ENCODE measurements at places on chromosomes 12 and 14.

DNA sequence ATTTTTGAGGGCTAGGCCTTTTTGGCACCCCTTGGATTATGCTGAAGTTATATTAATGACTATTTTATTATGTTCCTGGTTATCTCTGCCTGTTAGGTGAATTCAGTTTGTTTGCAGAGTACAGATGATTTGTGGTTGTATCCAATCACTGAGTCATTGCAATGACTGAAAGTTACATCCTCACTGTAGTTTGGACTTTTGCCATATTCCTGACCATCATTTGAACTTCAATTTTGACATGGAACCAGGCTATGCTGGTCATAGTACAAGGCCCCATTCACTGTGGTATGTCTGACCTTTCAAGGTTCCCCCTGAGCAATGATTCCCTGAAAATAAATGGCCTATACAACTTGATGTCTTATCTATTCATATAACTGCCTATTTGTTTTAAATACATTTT, 621.0 kb downstream of the CCER1 start:
- no peak for DNase-seq

GRCh38 chr12:26119391-26119989, 5.3 kb downstream of the BHLHE41 start:
- DNase-seq: no peak

GRCh38 chr12:63822352-63822751, 22.1 kb upstream of the SRGAP1 start:
- no peak for DNase-seq

- no peak for DNase-seq
Measured at GRCh38 chr12:28578833-28579252, 388.6 kb downstream of the CCDC91 start.

DNA sequence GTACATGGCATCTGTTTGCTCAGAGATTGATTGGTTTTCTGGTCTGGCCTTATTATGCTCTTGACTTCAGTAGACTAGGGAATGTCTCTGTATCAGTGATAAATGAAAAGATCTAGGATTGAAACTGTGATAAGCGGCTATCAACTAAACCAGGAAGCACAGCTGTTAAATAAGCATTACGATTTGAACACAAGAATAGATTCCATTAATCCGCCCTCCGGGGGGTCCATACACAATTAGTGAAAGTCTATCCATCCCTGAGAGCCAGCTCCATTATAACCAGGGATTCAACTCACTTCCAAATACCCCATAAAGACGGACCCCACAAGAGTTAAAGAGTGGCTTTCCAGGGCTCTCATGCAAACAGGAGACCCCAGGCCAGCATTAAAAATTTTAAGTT, 279.0 kb downstream of the GRIN2B start:
- no peak for DNase-seq

DNA sequence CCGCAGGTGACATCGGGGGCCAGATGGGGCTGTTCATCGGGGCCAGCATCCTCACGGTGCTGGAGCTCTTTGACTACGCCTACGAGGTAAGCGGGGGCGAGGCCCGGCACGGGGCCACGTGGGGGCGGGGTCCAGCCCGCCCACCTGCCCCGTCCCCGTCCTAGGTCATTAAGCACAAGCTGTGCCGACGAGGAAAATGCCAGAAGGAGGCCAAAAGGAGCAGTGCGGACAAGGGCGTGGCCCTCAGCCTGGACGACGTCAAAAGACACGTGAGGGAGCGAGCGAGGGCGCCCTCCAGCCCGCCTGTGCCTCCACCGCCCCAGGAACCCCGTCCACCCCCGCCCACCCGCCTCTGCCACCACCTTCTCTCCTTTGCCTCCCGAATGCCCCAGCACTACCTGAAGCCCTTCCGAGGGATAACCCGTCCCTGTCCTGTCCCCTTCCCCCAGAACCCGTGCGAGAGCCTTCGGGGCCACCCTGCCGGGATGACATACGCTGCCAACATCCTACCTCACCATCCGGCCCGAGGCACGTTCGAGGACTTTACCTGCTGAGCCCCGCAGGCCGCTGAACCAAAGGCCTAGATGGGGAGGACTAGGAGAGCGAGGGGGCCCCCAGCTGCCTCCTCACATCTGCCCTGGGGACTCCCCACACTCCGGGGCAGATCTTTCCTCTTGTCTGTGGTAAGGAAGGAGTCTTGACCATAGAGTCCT, 3.9 kb upstream of the SMARCD1 start:
- no peak for DNase-seq

DNA sequence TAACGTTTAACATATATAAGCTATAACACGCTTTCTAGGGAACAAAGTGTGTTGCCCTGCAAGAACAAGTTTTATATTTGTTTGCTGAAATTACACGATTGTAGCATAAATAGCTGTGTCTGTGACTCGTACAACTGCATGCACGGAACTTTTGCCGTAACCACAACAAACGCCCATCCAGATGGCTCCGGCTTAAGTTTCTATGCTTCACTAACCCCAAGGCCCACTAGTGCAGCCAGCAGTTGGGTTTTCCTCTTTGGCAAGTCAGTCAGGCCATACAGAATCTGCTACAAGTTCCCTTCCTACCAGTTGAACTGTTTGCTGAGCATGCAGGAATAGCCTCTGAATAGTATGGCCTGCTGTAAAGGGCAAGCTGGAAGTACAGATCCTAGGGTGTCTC, 12.1 kb downstream of the CSRP2 start:
- DNase-seq: no peak

GRCh38 chr12:64836856-64837255, 12.4 kb downstream of the TBC1D30 start:
- no peak for DNase-seq

DNA sequence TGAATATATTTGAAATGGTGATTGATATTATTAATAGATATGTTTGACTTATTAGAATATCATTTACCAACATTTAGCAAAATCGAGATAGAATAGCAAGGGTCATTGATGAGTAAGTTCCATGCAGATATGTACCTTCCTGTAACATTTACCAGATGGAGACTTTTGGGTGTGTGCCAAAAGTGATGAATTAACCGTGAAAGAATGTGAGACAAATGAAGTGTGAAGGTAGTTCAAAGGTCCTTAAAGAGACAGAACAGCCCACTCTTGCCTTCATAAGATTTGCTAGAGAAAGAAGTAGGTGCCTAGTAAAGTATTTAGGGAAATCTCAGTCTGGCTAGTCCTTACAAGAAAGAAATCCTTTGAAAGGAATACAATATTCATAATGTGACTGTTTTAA, 45.5 kb downstream of the FGD4 start:
- no peak for DNase-seq

DNA sequence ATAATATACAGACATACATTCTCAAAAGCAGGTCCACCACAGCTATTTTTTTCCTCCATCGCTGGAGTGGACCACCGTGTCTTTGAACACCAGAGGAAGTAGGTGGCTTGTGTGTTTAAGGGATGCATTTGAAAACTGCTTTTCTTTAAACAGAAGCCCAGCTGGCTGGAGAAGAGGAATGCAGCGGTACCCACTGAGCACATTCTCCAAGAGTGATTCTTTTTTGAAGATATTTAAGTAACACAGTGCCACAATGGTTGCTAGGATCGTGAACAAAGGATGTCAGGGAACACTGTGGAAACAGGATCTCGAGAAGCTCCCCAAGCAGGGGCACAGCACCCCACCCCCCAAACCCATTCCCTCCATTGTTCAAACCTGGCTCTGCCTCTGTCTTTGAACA, 286.6 kb upstream of the PWP1 start:
- no peak for DNase-seq

- no peak for DNase-seq
Measured at GRCh38 chr12:108983227-108983626, 37.6 kb downstream of the SVOP start.

DNA sequence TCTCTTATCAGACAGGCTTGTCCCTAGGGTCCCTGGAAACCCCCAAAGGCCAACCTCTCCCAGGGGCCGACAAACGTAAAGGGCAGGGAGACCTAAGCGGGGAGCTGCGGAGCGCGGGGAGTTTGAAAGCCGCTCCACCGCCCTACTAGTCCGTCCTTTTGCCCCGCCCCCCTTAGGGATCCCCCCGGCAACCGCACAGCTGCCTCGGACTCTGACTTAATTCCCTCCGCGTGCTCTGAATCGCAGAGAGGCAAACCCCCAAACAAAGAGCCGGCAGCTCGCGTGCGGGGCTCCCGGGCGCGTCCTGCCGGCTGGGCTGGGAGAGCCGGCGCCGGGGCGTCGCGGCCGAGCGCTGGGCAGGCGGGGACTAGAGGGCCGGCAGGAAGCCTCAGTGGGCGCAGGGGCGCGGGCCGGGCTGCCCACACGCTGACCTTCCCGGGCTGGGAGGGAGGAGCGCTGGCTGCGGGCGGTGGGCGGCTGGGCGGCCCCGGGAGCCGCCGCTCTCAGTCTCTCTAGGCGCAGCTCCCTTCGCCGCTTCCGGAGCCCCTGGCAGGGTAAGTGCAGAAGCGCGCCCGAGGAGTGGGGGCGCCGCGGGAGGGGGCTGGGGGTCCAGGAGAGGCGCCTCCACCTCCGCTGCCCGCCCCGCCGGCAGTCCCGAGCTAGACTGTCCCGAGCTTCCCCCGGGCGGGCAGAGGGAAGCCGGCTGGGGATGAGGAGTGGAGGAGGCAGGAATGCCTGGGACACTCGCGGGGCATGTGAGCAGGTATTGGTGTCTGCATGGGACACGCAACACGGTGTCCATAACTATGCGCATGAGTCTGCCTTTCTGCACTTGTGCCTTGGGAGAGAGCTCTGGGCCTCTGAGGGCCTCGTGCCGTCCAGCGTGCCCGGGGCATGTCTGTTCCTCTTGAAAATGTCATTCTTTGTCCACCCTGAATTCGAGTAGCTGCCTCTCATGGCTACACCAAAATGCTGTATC, at the start of gene TSPAN11:
TSPAN11 (plus strand) TSS at position 506 of the 979 bp plus-strand sequence. CDS start 27,244 bp downstream, outside the sequence.
- DNase-seq: no peak

GRCh38 chr12:67062193-67062592, 207.0 kb upstream of the CAND1 start:
- DNase-seq: no peak

GRCh38 chr12:101490286-101490920, 15.3 kb downstream of the SPIC start:
- DNase-seq: no peak
